ENCODE measurements at places on chromosomes 1 and 21.

GRCh38 chr1:115330480-115331013 is 7.5 kb downstream of the NGF start:
- DNase-seq, result no peak

DNA sequence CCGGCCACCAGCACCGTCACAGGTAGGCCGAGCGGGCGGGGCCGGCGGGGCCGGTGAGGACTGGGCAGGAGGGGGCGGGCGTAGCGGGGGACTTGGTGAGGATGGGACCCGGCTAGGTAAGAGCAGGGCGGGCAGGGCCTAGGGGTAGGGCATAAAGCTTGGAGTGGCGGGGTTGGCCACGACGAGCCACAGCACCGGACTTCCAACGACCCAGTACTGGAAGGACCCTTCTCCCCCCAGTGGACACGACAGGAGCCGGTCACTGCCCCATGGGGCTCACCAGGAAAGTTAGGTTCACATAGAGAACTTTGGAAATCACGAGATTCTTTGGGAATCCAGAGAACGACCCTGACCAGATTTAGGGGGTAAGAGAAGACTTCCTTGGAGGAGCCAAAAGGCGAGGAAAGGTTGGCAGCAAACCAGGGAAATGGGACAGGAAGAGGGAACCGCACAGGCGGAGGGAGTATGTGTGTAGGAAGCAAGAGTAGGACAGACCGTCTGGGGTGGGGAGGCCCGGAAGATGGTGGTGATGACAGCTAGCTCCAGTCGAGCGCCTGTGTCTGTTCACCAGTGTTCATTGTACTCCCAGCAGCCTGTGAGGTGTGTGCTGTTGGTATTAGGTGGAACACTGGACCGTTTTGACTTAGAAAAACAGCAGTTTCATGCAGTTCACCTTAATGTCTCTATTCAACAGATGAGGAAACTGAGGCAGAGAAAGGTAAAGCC is 20.4 kb downstream of the ZNF362 start:
- no peak for DNase-seq

- DNase-seq, result no peak
Observed at GRCh38 chr1:223670458-223671159, 5.1 kb upstream of the CAPN8 start.

- DNase-seq, result peak; percentile 35
Observed at GRCh38 chr1:204123376-204123775, 28.5 kb downstream of the ETNK2 start.

- no peak for DNase-seq
Observed at GRCh38 chr1:1348420-1349255, 580 bp downstream of the DVL1 start.

- no peak for DNase-seq
Observed at GRCh38 chr1:19762175-19762779, 37.4 kb downstream of the TMCO4 start.

DNA sequence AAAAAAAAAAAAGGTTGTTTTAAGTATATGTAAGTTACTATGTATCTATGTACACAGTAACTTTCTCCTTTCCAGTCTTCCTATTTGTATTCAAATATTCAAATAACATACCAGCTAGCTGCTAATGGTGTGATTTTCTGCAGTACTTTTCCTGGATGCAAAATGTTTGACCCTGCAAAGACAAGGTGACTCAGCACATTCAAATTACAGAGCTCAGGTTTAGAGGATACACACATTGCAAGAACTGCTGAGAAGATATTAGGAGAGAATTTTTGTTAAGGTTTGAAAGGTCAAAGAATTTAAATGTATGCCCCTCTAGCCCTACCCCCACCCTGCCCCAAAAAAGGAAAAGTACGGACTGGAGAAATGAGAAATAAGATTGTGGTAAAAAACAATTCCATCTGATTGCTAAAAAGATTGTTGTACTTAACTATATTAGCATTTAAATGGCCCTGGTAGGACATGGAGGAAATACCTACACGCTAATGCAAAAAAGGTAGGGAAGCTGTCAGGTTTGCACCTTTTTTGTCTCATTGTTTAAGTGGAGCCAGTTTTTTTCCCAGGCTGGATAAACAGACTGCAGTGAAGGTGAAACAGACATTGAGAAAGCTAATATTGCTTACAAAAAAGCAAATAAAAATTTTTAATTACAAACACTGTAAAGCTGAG is 45.6 kb downstream of the ZNF281 start:
- no peak for DNase-seq

GRCh38 chr21:41112740-41113692 is 54.9 kb upstream of the BACE2 start:
- no peak for DNase-seq

- no peak for DNase-seq
Observed at GRCh38 chr1:197011614-197012013, 34.3 kb downstream of the CFHR5 start.

GRCh38 chr1:113233441-113233840 is 156.9 kb upstream of the MAGI3 start:
- DNase-seq, result no peak

- no peak for DNase-seq
Observed at GRCh38 chr1:161099090-161099802, 1.1 kb downstream of the KLHDC9 start.

DNA sequence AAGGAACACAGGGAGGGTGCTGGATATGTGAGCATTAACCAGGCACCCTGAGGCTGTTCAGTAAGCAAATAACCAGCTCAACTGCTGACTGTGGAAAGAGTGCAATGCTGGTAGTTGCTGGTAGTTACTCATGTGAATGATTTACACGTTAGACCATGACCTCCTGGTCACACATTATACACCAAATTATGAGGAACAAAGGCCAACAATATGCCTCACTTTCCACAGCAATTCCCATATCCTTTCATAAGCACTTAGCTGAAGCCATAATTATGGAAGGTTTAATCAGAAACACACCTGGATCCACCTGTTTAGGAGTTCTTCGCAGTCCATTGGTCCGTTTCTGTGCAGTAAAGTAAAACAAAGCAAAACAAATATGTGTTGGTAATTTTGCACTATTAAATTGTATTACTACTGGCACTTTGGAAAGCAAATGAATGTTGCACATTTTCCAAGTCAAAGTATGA is 281.8 kb downstream of the VAV3 start:
- no peak for DNase-seq

DNA sequence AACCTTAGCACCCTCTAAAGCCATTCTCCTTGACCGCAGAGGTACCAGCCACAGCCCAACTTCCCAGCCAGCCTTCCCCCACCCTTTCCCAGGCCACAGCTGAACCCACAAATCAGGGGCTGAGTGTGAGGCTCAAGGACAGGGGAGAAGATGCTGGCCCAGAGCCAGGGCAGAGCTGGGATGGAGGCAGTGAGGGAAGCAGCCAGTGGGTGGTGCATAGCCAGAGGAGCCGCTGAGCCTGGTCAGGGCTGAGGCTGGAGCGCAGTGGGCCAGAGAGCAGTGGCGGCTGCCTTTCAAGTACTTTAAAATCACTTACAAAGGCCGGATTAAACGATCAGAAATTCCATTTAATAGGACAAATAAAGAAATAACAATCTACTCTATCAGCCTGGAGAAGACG is 36.3 kb downstream of the DMAP1 start:
- no peak for DNase-seq

GRCh38 chr1:99180915-99181314 is 83.4 kb upstream of the PLPPR4 start:
- DNase-seq, result no peak
